ENCODE measurements at places on chromosomes 4 and X.

DNA sequence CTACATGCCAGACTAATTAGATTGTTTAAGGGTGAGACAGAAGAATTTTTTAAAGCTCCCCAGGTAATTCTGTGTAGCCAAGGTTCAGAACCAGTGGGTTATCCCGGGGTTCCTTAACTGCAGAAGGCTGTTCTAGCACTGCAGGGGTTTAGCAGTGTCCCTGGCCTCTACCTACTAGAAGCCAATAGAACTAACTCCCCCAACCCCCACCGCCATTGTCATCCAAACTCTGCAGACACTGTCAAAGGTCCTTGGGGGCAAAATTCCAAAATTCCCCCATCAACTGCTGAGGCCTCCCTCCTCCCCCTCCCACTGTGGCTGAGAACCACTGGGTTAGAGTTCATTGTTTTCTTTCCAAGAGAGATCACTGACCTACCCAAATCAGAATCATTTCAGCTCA is 66.4 kb downstream of the MOSPD2 start:
- no peak for DNase-seq

GRCh38 chrX:50718776-50719175 is 95.2 kb downstream of the SHROOM4 start:
- DNase-seq, result no peak

- DNase-seq, result peak; percentile 20
Observed at GRCh38 chrX:51891821-51892551, 1.4 kb upstream of the MAGED1 start.

DNA sequence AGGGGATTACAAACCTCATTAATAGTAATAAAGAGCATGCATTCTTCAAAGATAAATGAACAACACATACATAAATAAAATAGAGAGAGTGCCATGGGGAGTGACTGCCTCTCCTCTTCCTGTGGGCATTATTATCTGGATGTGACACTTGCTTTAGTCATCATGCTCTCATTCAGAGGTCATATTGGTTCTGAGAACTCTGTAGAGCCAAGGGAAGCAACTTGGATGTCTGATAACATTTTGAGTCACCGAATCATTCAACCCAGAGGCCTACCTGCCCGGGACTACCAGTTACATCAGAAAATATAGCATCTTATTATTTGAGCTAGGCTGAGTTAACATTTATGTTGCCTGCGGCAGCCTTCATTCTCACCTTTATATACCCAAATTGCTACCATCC is 489.5 kb downstream of the STIM2 start:
- DNase-seq, result no peak

DNA sequence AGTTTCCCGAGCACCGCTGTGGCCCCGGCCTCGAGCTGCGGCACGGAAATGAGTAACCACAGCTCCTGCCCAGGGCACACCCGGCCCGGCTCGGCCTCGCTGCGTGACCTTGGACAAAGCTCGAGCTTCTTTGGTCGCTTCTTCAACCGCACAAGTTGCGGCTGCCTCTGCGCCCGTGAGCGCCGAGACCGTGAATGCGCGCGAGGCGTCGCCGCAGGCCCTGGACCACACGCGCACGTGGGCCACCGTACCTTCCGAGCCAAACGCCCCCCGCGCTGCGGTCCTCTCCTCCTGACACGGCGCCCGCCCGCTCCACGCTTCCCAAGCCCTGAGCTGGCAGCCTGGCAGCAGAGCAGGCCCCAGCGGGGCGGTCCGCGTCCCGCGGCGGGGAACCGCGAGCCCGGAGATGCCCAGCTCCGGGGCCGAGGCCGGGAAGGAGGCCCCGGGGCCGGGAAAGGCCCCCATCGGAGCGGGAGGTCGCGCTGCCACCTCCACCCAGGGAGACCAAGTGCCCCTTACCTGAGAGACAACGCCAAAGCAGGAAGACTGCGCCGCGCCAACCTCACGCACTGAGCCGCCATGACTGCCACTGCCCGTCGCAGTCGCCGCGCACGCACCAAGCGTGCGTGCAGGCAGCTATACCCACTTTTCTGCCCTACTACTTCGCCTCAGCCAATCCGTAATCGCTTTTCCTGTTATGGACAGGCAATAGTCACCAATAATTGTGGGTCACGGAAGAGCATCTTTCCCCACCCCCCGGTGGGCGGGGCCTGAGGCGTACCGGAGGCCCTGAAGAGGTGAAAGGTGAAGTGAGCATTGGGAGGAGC is at the start of gene GRPEL1:
TSS of gene GRPEL1 (minus strand) at position 613 of the 827 bp plus-strand sequence. CDS start at position 581, 32 bp downstream.
- DNase-seq, result peak; percentile 100

DNA sequence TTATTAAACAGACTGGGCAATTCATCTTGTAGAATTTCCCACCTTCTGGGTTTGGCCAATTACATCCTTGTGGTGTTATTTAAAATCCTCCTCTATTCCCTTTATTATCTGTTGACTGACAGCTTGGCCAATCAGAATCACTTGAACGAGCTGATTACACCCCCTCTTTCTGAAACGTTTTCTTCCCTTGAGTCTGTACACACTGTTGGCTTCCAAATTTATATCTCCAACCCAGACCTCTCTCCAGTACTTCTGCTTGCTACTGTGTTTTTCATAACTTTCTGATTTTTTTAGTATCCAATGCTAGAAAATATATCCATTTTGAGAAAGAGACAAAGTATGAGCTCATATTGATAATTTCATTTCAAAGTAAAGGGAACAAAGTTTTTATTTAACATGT is 14.8 kb downstream of the CD38 start:
- no peak for DNase-seq

DNA sequence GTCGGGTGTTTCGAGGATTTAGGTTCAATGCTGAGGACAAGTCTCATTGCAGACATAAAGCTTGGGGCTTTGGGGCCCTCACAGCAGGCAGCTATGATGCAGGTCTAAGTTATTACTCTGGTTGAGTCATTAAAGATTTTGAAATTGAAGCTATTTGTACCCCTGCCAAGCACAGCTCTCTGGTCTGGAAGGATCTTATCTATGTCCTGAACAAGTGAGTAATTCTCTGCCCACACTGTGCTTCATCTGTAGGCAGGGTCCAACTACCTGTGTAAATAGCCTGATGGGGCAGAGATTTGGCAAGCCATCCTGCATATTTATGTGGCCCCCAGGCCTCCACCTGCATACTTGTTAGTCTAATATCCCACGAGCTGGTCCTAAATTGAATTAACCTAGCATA is 41.4 kb upstream of the MAGEA4 start:
- DNase-seq, result no peak

DNA sequence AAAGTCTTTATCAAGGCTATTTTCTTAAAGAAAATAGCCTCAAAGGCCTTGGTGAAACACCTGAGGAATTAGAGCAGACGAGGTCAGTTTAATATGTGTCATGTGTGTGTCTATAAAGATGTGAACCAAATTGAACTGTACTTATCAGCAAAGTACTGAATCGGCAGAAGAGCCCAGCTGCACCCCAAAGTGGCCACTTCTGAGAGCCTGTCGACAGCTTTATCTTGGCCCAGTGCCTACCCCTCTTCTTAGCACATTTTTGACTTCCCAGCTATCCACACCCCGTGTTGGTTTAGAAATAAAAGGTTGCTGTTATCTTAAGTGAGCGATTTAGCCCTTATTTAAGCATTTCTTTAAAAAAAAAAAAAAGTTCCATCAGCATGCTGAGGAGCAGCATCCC is 329.7 kb downstream of the FBXW7 start:
- no peak for DNase-seq

DNA sequence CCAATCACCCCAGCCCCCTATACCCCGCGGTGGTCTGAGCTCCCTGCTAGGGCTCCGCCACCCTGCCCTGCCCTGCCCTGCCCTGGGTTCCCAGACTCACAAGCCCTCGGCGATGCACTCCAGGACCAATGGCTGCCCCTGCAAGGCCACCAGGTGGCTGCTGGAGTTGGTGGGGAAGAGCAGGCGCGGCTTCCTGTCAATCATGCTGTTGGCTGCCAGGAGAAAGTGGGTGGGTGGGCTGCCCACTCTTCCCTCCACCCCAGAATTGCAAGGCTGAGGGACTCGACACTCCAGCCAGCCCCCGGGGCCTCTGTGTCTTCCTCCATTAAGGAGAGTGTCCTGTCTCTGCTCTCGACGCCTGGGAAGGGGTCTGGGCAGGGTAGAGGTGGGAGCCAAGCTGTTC is 15.7 kb downstream of the L1CAM start:
- DNase-seq, result no peak

GRCh38 chr4:3744901-3745300 is 21.3 kb upstream of the ADRA2C start:
- no peak for DNase-seq

DNA sequence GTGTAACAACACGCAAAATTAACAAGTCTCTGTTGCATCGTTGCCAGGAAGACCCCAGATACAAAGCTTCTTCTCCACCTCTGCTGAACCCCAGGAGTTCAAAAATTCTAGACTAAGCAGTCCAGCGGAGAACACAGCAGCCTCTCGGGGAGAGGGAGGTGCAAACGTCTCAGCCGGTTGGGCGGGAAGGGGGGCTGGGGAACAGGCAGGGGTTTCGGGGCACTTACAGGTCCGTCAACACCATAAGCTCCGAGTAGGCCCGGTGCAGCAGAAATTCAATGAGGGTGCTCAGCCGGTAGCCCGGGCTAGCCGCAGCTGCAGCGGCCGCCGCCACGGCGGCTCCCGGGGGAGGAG is 394 bp downstream of the MED14 start:
- DNase-seq, result peak; percentile 50

GRCh38 chr4:75683482-75684155 is 10.4 kb upstream of the G3BP2 start:
- no peak for DNase-seq

DNA sequence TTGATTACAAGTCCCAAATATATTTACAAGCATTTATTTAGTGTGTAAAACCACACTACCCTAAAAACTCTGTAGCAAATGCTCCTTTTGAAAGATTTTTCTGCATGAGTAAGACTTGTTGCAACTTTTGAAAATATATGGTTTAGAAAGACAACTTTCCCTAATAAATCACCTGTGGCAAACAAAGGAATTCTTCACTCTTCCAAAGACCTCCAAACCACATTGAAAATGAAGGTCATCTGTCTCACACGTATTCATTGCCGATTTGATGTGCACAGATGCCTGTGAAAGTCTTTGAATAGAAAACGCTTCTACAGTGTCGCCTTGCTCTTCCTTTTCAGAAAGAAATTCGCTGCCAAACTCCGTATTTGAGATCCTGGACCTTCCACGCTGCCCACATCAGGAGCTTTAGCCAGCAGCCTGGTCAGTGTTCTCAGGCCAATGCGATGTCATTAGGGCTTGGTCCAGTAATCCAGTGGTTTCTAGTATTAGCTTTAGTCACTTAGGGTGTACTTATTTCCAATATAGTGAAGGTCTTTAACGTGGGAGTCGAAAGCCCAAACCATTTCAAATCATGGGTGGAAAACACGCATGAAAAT is 22.2 kb downstream of the SPINK2 start:
- no peak for DNase-seq

- no peak for DNase-seq
Observed at GRCh38 chrX:129845616-129846190, 2.0 kb upstream of the ZDHHC9 start.

- no peak for DNase-seq
Observed at GRCh38 chrX:87621697-87622096, 104.1 kb downstream of the KLHL4 start.

- peak; percentile 61 for DNase-seq
Observed at GRCh38 chr4:128061566-128062536, 739 bp downstream of the LARP1B start.

GRCh38 chr4:38330321-38330720 is 333.7 kb upstream of the KLF3 start:
- DNase-seq, result no peak

- DNase-seq, result no peak
Observed at GRCh38 chr4:181968371-181968770, 274.8 kb upstream of the TENM3 start.

GRCh38 chr4:24240655-24241054 is 343.7 kb downstream of the DHX15 start:
- no peak for DNase-seq

GRCh38 chr4:177532358-177532757 is 90.1 kb upstream of the AGA start:
- DNase-seq, result no peak

DNA sequence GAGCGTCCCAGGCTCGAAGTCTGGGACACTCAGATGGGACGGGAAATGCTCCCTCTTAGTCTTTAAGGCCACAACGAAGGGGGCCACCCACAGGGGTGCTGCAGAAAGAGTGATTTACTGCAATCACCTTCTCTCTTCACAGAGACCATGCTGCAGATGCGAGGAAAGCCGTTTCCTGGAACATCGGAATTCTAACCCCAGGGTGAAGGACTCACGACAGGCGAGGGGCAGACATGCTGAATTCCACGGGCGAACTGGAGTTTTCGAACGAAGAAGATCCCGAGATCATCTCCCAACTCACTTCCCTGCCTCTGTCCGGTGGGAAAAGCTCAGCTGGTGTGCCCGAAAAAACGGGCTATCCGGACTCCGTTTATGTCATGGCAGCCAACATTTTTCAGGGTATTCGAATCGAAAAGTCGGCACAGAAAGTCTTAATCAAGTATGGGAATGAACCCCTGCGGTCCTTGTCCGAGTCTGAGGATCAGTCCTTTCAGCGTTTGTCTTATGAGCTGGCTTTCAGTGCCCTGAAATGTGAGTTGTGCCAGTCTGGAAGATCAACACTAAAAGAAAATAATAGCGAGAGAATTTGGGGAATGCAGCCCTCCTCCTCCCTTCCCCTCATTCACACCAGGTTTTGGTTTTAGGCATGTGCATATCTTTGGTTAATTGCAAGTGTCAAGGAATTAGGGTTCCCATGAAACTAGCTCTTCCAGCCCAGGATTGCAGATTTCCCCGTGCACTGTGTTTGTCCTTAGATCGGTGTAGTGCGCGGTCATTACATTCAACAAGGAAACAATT is 905 bp downstream of the NSUN7 start:
- DNase-seq, result no peak

GRCh38 chrX:154409222-154409871 is at the start of gene DNASE1L1:
TSS of gene DNASE1L1 (minus strand) at chrX:154409254. CDS start at chrX:154405568, 3,686 bp downstream.
- no peak for DNase-seq

DNA sequence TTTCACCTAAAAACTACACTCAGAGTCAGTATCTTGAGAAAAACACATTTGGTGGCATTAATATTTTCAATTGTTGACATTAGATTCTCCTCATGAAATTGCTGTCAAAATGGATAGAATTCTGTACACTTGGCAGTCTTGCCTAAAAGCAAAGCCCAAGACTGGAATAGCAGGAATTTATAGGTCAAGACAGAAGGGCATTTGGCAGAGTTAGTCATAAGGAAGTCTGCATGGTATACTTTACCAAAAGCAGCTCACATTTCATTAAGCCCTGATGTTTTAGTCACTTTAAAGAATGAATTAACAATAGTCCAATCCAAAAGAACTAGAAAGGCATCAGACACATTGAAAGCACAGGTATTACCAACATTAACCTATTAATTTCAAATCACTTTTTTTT is 7.1 kb downstream of the CCDC160 start:
- no peak for DNase-seq

DNA sequence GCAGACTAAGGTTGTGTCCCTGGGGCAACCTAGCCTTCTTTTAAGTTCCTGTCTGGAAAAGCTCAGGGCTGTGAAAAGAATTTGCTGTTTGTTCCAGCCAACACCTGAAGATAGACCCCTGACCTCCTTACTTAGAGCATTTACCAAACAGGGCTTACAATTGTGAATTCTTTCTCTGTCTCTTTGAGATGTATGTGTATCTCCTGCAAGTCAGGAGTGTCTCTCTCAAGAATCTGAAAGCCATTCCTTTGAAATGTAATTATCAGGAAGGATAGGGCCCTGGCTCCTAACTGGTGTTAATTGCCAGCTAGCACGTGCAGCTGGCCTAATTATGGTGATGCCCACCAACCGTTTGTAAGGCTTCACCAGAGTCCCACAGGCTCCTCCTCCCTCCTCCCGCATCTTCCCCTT is 18.2 kb downstream of the CCNG2 start:
- DNase-seq, result no peak
